ENCODE measurements at places on chromosomes 3 and 15.

DNA sequence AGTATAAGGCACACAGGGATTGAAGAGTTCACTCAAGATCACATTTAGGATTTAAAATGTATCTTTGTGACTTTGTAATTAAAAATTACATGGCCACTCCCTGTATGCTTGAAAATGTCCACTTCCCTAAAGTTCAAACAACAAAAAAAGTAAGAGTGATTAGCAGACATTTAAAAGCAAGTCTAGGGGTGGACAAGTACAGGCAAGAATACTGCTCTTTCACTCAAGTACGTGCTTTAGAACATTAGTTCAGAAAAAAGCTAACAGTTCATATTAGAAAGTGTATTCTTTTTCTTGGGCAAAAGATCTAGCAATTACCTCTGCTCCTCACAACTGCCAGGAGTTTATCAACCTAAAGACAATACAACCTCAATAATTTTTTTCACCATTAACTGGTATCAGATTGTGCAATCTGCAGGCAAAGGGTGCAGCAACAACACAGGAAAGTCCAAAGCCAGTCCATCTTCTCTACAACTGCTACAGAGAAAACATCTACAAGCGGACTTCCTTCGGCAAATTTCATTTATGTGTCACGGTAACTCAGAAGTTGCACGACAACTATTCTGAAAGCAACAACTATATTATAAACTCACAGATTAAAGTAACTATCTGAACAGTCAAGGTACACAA is 18.1 kb downstream of the CHSY1 start:
- no peak for DNase-seq

GRCh38 chr3:30248423-30248822 is 358.0 kb upstream of the TGFBR2 start:
- DNase-seq, result peak; percentile 5

- DNase-seq, result no peak
Observed at GRCh38 chr3:43794776-43795175, 104.0 kb downstream of the ABHD5 start.

DNA sequence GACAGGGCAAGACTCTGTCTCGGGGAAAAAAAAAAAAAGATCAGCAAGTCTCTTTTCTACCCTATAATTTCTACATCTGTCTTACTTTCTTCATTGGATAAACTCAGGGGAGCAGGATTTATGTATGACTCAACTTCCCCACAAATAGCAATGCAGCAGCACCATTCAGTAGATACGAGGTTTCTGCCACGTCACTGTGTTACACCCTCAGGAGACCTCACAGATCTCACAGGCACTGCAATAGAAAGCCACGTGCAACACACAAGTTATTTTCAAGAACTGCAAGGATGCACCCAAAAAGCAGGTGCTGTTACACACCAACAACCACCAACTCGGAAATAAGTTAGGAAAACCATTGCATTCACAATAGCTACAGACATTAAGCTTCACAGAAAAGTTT is 30.2 kb downstream of the TSPAN3 start:
- no peak for DNase-seq

DNA sequence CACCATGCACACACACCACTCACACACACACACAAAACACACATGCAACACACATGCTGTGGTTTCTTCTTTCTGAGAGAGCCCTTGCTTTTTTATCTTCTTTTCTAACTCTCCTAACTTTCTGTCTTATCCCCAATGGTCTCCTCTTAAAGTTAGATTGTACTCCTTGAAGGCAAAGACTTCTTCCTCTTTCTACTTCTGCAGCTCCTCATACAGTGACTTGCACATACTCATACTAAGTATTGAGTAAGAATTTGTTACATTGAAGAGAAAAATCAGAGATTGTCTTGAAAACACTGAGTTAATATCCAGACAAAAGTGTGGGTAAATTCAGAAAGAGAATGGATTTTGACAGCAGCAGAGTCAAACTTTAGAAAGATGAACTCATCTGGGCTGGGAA is 64.4 kb downstream of the GTPBP8 start:
- DNase-seq, result no peak

- DNase-seq, result no peak
Observed at GRCh38 chr3:29311795-29312194, 30.9 kb downstream of the RBMS3 start.

DNA sequence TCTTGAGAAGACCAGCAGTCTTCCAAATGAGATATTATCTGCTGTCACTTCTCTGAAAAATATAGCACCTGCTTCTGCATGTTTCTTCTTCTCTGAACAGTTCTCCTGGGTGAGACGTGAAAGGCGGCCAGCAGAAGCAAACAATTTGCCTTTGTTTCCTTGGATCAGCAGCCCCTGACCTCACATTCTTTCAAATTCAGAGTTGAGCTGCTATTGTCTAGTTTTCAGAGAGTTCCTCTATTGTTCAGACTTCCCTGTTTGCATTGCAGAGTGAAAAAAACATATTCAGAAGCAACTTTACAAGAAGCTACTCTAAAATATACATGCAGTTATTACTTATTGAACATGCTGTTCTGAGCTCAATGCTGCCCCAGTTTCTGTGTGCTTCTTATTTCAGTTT is 653.6 kb downstream of the NAALADL2 start:
- no peak for DNase-seq

GRCh38 chr3:188955919-188956318 is 215.9 kb upstream of the TPRG1 start:
- DNase-seq, result no peak

DNA sequence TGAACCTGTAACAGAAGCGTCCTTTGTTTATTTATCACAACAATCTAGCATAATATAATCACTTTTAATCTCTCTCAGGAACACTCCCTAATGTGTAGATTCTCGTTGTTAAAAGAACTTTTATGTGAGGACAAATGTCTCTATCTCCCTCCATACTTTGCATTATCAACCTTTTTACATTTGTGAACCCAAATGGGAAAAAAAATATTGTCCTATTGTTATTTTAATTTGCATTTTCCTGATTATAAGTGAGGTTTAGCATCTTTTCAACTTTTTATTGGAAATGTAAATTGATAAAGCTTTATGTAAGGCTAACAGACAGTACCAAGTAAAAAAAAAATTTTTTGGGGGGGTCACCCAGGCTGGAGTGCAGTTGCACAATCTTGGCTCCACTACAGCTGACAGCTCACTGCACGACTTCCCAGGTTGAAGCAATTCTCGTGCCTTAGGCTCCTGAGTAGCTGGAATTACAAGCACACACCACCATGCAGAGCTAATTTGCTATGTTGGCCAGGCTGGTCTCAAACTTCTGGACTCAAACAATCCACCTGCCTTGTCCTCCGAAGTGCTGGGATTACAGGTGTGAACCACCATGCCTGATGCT is 33.0 kb upstream of the DENND4A start:
- DNase-seq, result no peak

- DNase-seq, result no peak
Observed at GRCh38 chr3:52228751-52229291, 3.4 kb upstream of the TLR9 start.

DNA sequence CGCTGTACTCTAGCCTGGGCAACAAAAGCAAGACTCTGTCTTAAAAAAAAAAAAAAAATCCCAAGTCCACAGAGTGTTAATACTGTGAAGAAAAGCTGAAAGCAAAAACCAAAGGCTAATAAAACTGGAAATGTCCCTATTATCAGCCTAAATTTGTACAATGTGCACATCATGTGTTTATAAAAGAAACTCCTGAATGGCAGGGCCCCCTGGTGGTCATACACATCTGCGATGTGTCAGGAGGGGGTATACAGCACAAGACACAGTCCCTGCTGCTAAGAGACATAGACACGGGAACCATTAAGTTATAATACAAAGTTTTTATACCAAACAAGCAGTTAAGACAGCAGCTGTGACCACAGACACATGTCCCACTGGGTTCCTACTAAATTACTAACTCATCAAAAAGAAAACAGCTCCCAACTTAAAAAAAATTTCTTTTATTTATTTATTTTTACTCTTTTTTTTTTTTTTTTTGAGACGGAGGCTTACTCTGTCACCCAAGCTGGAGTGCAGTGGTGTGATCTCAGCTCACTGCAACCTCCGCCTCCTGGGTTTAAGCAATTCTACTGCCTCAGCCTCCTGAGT is 31.0 kb downstream of the IDH2 start:
- peak; percentile 90 for DNase-seq

GRCh38 chr3:151552589-151552988 is 91.7 kb upstream of the IGSF10 start:
- DNase-seq, result no peak
